Left colon (tissue), 2 donors: ENCODE measurements at places on chromosomes 6 and 20.

- peak; percentile 4 for DNase-seq
These were observed 31.5 kb downstream of the PYGB start for GRCh38 chr20:25279403-25279802.

- no peak for DNase-seq
These were observed 28.9 kb upstream of the RIPK1 start for GRCh38 chr6:3039384-3039783.

GRCh38 chr6:105135907-105136430, 43.8 kb downstream of the POPDC3 start:
- DNase-seq, result no peak

DNA sequence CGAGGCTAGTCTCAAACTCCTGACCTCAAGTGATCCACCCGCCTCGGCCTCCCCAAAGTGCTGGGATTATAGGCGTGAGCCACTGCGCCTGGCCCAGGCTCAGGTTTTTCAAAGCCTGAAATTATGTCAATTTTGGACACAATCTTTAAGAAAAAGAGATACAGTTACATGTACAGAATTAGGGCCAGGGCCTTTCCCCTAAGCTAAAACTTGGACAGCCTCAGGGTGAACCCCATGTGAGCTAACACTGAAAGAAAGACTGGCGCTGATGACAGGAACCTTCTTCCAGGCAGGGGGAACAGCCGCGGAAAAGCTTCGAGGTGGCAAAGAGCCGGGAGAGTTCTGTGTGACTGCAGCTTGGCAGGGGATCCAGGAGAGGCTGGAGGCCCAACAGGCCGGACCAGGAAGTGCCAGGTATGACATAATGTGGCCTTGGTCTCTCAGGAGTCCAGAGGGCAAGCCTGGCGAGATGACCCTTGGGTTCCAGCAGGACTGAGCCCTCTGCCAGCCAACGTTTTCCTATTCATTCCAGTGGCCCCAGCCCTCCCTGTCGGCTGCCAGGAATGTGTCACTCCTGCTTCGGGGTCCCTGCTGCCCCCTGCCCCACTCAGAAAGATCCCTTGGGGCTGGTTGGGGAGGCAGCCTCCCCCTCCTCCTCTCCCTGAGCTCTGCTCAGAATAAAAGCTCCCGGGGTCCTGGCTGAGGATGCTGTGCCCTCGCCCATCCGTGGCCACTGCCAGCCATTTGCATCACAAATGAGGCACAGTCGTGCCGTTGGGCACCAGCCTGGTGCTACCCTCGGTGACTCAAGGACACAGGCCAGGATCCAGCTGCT, 37.3 kb downstream of the RBM38 start:
- DNase-seq, result no peak

DNA sequence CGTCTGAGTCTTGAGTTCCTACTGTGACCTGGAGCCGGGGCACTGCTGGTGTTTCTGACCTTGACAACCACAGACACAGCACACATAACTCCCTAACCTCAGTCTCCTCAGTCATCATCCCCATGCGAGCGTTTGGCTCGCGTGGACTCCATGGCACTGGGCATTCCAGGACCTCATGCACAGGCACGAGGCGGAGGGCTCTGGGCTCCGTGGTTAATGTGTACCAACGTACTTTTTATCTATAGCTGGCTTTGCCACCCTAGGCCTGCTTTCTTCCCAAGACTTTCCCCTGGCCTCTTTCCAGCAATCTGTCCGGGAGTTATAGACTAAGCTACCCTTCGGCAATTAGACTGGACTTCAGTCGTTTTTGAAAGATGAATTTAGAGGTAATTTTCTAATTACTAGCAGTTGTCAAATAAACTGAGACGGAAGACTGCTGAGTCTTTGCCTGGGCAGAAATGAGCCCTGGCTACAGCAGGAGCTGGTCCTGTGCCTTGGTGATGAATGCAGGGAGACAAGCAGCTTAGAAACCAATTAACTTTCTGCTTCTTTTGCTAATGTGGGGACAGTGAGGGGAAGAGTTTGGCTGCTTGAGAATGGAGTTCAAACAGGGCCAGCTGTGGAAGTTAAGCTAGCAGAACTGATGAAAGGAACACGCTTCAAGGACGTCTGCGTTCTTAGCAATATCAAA, 16.1 kb upstream of the CTCFL start:
- DNase-seq, result no peak

GRCh38 chr20:4166726-4167035, 151.3 kb upstream of the RNF24 start:
- no peak for DNase-seq

- no peak for DNase-seq
These were observed 4.5 kb downstream of the GPR63 start for GRCh38 chr6:96832780-96833179.

DNA sequence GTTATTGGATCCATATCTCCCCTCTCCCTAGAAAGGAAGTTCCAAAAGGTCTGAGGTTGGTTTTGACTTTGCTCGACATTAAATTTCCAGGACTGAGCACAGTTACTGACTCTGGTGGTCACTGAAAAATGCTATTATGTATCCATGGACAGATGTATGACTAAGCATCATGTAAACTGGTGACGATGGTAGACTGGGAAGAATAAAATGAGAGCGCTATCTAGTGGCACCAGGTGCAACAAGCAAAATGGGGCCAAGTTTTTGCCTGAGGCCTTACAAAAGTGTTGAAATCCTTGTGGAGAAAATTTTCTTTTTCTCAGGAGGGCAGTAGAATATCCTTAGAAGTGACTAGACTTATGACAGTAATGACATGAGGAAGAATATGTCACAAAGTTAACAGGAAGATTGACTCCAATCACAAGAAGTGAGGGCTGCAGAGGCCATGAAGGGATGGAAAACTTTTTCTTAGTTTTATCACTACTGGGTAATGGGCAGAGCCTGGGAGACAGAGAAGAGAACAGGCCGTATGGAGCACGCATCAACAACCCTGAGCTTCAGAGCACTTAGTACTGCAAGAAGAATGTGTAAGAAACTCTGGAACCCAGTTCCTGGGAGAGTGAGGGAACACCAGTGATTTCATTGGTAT, 88.9 kb upstream of the ELOVL5 start:
- no peak for DNase-seq

DNA sequence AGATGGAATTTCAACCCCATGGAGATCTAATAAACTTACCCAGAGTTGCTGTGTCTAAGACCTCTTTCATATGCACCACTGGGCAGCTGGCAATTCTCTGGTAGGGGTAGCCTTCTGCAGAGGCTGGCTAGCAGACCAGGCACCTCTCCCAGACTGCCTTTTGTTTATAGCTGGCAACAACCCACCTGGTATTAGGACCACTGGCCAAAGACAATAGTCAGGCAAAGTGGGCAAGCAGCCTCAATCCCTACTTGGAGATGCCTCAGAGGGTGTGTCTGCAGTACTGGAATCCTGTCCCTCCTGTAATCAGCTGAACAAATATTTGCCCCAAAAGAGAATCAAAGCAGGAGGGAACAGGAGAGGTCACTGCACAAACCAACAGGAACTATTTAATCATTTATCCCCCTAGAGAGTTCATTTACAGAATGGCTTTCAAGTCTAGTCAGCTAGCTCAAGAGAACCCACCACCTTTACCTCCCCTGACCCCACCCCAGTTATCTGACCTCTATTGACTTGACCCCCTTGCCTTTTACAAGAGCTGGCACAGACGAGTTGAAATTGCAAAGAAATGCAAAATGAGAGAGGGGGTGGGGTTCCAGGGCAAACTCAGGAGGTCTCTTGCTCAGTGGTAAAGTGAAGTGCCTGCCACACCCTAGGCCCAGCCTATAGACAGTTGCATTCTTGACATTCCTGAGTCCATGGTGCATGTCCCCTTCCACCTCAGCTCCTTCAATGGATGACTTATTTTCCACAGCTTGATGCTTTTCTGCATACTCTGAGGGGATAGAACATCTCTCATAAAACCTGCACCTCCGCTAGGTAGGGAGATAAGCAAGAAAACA, 2.8 kb downstream of the BCL2L1 start:
- peak; percentile 25 for DNase-seq

DNA sequence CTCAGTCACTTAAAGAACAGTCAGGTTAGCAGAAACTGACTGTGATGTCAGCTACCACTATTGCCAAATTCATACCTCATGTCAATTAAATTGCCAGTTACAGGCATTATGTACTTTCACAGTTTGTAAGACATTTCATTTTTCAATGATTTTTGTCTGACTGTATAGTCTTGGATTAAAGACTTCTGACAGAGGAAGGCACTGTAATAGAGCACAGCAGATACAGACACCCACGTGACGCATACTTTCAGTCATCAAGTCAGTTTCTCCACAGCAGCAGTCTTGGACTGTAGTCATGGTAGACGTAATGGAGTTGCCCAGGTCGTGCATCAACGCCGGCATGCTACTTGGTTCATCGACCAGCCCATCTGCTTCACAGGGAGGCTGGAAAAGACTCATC, 29.5 kb upstream of the ELOVL5 start:
- DNase-seq, result no peak

DNA sequence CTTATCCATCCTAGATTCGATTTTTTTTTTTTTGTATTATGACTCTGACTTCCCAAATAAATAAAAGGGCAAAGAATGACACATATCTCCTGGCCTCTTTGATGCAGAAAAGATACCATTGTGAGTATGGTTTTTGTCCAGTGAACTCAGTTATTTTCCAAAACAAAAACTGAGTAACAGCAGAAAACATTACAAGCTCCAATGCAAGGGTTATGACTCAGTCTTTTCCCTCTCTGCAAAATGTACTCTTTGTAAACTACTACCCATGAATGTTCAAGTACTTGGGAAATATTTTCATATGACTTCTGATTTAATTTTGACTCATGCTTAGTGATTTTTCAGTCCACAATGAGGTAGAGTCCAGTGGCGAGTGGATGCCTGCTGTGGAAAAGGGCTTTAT, 355.3 kb downstream of the RNF144B start:
- DNase-seq, result no peak

DNA sequence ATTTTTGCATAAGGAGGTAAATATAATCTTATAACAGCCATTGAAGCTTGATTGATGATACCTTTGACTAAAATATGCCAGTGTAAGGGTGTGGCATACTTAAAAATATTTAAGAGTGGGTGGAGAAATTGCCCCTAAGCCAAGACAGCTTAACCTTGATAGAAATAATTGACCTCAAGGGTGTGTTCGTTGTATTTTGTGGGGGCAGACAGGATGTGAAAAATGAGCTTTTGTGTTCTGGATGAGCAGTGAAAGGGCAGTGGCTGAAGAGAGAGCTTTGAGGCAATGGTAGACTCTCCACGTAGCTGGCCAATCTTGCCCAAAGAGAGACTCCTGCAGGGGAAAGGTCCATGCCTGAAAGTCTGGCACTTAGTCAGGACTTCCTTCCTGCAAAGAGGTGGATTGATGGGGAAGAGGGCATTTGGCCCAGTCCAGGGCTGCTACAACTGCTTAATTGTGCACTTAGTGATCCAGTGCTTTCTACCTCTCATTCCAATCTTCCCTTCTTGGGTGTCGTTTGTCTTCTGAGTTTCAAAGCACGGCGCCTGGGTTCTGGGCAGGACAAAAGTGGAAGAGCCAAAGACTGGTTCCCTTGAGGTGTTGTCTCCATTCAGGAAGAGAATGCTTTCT, 15.6 kb upstream of the CD109 start:
- no peak for DNase-seq

DNA sequence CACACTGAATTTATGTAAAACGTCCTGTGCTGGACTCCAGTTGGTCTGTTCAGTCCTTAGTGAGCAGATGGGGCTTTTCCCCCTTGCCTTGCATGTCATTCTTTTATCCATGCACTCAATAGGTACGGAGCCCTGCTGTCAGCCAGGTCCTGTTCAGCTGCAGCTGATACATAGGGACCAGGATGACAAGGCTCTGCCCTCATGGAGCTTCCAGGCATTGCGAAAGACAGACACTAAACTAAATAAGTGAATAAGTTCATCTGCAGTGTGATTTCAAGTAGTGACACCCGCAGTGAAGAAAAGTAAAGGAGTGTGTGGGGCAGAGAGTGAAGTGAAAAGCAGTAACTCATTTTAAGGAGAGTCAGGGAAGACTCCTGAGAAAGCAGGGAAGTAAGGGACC, 324.2 kb downstream of the NRN1 start:
- no peak for DNase-seq

- no peak for DNase-seq
These were observed 3.1 kb downstream of the RSPH3 start for GRCh38 chr6:158996856-158997255.

GRCh38 chr6:88983532-88983931, 20.1 kb upstream of the RNGTT start:
- no peak for DNase-seq

GRCh38 chr20:17457588-17458190, 73.5 kb downstream of the BFSP1 start:
- no peak for DNase-seq

GRCh38 chr20:17023806-17024205, 203.0 kb upstream of the PCSK2 start:
- DNase-seq, result no peak

DNA sequence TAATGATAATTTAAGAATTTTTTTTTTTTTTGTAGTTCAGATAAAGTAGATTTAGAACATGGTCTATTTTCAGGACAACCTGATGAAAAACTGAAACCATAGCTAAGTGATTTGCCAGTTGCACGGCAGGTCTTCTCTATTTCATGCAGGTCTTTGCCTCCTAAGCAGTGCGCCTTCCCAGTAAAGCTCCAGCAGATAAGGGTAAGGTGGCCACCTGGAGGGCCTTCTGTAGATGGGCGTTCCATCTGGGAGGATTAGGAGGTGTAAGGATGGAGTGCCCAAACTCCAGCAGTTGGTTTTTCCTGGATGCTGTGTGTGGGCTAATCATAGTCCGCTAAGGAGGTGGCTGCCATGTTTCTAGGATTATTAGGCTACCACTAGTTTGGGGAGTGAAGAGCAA, 107.1 kb downstream of the ARID1B start:
- DNase-seq, result no peak

DNA sequence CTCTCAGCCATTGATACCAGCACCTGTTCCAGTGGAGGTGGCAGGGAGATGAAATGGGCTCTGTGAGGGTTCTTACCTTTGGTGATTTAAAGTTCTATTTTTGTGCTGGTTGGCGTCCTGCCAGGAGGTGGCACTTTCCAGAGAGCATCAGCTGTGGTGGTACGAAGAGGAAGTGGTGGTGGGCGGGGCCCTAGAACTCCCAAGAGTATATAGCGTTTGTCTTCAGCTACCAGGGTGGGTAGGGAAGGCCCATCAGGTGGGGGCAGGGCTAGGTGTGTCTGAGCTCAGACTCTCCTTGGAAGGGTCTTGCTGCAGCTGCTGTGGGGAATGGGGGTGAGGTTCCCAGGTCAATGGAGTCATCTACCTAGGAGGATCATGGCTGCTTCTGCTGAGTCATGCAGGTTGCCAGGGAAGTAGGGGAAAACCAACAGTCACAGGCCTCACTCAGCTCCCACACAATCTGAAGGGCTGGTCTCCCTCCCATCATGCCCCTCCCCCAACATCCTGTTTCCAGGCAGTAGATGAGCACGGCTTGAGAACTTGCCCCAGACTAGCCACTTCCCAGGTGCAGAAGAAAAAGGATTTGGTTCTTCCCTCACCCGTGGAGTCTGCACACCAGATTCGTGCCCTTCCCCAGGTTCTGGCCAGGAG, 46.6 kb downstream of the MOXD1 start:
- DNase-seq, result peak; percentile 34
